Central memory CD8-positive, alpha-beta T cell (primary cell): ENCODE measurements at places on chromosomes 16 and 17.

GRCh38 chr16:68283801-68284598 lies 19.7 kb downstream of the SLC7A6 start:
- no peak for DNase-seq

DNA sequence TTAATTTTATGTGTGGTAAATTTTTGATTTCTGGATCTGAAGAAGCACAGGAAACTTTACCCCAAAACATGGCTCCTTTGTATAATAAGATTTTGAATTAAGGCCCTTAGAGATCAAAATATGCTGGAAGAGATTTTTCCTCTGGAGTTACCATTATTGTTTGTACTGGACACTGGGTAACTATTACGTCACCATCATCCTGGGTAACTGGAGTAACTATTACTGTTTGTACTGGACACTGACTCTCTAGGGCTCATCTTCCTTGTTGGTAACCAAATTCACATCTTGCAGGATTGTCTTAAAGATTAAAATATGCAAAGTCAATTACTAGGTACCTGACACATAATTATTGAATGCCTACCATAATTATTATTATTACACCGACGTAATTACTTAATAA lies 593.8 kb upstream of the GOT2 start:
- no peak for DNase-seq

DNA sequence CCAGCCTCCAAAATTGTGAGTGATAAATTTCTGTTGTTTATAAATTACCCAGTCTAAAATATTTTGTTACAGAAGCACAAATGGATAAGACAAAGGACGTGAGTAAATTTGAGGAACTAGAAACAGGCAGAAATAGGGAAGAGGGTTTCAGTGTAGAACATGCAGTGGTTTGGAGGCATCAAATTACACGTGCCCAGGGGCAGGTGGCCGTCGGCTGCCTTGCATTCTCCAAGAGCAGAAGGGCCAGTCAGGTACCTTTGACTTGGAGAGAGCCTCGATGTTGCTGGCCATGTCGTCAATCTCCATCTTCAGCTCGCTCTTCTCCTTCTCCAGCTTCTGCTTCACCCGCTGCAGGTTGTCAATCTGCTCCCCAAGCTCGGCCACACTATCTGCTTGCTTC lies 54.3 kb downstream of the MYH13 start:
- no peak for DNase-seq

DNA sequence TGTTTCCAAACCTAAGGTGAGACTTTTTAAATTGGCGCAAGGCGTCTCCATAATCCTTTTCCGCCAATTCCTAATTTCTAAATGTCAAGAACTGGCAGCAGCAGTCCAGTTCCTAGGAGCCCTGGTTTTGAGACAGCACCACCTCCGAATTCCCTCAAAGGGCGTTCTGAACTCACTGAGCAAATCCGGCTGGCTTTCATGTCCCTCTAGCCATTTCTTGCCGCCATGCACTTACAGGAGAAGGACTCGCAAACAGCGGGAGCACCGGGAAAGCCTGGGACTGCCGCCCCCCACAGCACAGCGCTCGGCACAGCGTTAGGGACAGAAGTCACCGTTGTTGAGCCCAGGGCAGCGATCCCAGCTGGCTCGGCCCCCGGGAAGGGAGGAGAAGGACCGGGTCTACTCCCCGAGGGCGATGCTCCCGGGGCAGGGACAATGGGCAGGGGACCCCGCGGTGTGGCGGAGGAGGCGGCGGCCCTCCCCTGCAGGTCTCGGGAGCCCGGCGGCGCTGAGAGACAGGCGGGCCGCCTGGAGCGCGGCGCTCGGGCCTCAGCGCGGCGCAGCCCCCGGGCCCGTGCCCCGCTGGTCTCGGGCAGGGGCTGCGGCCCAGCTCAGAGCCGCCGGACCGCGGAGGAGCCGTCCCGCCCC lies 545 bp downstream of the ARHGAP17 start:
- peak; percentile 17 for DNase-seq

GRCh38 chr17:740240-741017 lies 8.0 kb downstream of the TLCD3A start:
- no peak for DNase-seq

GRCh38 chr17:50424996-50425681 lies 879 bp upstream of the ACSF2 start:
- no peak for DNase-seq

DNA sequence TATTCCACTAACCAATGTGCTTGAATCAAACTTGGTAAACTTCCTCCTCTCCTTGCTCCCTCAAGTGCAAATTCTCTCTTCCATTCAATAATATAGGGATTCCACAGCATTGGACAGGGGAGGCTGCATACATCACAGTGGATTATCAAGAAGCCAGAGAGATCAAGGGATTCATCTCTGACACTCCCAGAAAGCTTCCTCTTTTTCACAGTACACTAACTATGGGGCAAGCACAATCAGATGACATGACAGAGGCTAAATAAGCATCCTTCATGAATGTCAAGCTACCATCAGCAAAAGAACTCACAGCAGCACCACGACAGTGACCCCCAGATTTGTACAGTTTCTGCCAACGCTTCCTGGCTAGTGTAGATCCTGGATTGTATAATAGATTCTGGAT lies 178.4 kb upstream of the C17orf78 start:
- DNase-seq: no peak

GRCh38 chr17:56602292-56603130 lies 9.0 kb downstream of the NOG start:
- no peak for DNase-seq

GRCh38 chr16:86946396-86946795 lies 368.0 kb downstream of the FOXL1 start:
- DNase-seq: no peak

DNA sequence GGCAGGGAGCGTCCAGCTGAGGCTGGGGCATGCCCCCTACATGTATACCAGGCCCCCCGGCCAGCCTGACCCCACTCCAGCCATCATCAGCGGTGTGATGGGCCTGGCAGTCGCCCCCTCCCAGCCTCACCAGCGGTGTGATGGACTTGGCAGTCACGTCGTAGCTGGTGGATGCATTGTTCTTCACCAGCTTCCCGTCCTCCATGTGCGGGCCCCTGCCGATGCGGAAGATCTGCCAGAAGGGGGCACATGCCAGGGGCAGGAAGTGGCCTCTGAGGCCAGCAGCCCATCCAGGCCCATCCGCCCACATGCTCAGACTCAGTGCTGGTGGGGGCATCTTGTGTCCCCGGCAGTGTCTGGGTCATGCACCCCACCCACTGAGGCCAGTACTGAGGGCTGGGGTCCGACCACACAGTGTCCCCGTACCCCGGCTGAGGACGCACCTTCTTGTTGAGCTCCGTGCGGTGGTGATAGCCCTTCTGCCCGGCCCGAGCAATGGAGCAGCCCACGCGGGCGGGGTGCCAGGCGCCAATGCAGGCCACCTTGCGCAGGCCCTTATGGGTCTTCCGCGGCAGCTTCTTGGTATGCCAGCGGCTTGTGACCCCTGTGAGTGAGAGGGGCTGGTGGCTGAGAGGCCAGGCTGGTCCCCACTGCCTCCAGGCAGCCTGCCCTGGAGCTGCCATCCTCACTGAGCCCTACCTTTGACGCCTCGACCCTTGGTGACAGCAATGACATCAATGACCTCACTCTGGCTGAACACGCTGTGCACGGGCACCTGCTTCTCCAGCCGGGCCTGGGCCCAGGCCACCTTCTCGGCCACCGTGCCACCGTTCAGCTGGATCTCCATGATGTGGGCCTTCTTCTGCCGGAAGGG lies 3.7 kb upstream of the MSRB1 start:
- no peak for DNase-seq

DNA sequence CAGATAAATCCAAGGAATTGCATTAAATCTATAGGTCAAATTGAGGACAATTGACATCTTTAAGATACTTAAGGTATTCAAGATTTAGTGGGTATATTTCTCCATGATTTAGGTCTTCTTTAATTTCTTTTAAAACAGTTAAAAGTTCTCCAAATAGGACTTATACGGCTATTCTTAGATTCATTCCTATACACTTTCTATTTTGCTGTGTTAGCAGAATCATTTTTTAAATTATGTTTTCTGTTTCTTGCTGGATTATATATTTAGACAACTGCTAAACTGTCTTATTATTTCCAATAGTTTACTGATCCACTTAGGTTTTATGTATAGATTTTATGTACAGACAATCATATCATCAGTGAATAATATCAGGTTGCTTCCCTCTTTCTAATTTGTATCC lies 226.1 kb upstream of the AXIN2 start:
- no peak for DNase-seq

GRCh38 chr17:78539781-78540180 lies 37.4 kb downstream of the DNAH17 start:
- DNase-seq: no peak

- no peak for DNase-seq
Measured at GRCh38 chr17:62941358-62941991, 24.6 kb upstream of the TANC2 start.

GRCh38 chr17:74921769-74922168 lies 1.3 kb downstream of the USH1G start:
- DNase-seq: no peak

DNA sequence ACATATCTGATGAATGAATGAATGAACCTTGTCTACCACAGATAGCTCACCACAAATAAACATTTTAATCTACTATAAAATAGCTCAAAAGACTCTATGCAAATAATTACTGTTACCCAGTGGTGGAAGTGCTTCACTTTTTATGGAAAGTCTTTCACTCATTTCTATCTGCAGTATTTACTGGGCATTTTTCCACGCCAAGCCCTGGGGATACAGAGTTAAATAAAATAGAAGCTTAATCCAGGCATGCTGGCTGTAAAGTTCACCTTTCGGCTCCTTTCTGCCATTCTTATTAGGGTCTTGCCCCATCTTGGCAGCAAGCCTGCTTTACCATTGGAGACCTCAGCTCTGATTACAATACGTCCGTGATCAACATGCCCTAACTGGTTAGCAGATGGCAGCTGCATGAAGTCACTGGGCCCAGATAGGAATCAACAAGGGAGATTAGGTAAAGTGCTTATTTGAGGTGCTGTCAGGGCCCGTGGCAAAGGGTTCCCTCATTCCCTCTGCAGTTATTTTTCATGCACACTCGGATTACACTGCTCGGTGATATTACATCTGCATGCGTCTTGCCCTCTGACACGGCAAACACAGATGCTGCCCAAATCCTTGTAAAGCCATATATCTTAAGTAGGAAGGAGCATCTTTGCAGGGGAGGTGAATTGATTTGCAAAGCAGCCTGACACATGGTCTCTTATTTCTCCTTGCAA lies 648.9 kb downstream of the WWOX start:
- DNase-seq: no peak

DNA sequence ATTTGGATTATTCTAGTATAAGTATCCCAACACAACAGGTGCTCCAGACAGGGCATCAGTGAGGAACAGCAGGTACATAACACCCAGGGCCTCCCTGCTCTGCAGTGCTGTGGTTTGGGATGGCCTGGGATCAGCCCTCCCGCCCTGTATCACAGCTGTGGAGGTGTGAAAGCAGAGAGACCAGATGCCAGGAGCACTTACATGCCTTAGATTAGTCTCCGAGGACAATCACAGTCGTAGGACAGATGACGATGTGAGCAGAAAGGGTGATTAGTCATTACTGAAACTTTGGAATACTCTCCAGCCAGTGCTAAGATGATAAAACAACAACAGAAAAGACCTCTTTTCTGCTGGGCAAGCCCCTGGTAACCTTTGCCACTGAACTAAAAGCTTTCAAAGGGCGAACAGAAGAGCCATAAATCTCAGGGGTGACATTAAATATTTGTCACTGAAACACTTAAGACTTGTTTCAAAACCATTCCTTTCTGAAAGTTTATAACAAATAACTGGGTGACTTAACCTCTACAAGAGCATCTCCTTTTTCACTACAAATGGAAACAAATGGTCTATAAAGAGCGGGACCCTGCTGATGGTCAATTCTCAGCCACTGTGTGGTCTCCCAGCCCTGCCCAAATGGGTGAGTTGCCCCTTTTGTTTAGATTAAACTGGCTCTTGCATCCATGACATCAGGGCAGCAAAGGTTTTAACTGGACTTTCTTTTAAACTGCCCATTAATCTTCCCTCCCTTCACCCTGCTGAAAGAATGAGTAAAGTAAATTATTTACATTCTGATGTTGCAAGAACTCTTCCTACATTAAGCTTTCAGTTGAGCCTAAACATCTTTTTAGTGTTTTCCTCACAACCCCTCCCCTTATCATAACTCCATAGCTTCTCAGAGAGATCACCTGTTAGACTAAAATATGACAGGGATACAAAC lies 183.1 kb upstream of the COX10 start:
- no peak for DNase-seq

DNA sequence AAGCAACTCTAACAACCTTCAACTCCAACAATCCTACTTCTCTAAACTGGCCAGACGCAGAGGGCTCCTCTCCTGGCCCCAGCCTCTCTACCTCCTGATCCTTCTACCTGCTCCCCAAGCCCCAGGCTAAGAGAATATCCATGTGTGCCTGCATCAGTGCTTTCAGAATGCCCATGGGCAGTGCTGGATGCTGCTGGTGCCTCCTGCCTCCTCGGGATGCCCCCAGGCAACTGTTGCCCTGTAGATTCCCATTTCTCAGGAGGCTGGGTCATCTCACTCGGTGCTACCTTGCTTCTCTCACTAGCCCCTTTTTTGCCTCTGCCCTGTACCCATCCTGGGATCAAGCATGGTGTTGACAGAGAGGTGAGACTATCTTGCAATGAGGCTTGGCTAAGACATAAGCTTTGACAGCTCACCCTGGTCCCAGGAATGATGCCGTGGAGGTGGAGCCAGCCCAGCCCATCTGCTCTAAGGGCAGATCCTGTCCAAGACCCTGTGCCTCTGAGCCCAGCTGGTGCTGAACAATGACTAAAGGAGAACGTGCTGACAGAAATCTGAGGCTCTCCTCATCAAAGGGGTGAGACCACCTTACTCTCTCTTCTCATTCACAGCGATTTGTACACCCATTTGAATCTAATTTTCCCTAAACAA lies 19.4 kb upstream of the SUPT4H1 start:
- no peak for DNase-seq

GRCh38 chr16:65071433-65072311 lies 50.2 kb downstream of the CDH11 start:
- DNase-seq: no peak

- no peak for DNase-seq
Measured at GRCh38 chr16:83348991-83349390, 458.8 kb upstream of the HSBP1 start.

DNA sequence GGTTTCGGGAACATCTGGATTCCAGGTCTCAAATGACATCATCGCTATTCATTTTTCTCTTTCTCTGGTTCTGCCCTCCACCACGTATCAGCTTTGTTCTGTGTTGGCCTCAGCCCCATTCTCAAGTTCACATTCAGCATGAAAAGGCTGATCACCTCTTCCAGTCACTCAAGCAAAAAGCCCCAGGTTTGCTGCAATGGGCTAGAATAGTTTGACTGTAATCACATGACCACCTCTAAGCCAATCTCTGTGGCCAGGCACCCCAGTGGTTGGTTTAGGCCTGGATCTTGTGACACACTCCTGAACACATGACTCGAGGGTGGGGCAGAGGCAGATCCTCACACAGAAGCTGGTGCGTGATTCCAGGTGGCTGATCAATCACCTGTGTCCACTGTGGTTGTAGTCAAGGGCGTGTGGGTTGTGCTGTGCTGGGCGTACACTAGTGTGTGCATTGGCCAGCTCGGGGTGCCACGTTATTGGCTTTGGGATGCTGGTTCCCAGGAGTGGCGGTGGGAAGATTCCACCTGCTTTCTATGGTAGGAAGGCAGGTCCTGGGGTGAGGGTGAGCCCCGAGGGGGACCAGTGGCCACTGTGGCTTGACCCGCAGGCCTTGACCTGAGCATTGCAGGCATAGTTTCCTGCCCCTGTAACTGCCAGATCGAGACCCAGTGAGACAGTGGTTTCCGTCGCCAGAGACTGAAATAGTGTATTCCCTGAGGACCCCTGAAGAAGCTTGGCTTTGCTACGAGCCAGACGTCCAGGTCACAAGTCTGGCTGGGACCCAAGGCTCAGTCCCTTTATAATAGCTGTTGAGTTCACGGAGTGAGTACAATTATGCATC lies 12.0 kb downstream of the EEF2K start:
- DNase-seq: no peak

- no peak for DNase-seq
Measured at GRCh38 chr17:40072735-40073346, 10.1 kb downstream of the THRA start.
